Transverse colon (tissue), 4 donors: ENCODE measurements at places on chromosomes 3 and 15.

GRCh38 chr3:38985581-38985980, 66.2 kb downstream of the SCN11A start:
- no peak for DNase-seq

DNA sequence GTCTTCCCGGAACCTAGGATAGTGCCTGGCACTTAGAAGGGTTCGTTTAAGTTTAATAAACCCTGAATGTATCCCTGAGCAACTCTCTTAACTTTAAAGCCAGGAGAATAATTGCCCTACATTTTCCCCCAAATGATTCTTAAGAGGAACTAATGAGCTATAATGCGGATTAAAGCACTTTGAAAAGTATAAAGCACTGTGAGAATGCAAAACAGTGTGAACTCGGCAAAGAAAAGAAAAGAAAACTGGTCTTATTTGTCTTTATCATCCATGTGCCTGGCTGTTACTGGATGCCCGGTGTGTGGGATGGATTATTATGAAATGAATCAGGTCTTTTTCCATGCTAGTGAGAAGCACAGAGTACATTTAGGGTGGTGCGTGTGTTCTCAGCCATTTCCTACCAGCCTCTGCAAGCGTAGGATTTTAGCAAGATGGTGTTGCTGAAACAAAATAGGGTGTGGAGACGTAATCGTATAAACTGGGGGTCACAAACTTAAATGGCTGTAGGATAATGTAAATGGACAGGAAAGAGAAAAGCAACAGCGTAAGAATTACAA, 983 bp downstream of the KBTBD12 start:
- DNase-seq = no peak

DNA sequence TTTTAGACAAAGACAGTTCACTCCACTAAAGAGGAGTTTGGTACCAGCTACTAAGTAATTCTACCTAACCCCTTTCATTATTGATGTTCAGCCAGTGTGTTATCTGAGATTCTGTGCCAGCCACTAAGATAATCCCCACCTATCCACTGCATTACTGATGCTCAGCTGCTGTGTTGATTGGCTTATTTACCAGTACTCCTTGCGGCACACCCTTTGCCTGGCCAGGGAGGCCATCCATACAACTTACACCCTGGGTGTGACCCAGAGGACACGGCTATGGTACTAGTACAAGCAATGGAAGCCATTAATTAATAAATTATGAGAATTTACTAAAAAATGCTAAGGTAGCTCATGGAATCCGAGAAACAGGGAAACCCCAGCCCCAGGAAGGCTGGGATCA, 290.7 kb upstream of the CTNNB1 start:
- no peak for DNase-seq

GRCh38 chr3:119625451-119626153, 27.9 kb downstream of the PLA1A start:
- no peak for DNase-seq

DNA sequence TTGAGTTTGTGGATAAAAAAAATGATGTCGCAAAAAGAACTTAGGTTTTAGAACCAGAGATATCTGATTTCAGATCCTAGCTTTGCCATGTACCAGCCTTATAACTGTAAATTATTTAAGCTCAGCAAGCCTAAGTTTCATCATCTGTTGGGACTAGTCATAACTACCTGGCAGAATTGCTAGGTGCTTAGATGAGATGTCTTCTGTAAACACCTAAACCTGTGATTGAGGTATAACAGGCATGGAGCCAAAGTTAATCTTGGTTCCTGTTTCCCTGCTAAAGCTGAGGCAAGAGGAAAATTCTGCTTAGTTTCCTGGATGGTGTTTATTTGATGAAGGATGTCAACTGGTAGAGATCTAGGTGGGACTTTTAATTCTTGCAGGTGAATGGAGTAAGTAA, 331.3 kb upstream of the RBMS3 start:
- DNase-seq = no peak

DNA sequence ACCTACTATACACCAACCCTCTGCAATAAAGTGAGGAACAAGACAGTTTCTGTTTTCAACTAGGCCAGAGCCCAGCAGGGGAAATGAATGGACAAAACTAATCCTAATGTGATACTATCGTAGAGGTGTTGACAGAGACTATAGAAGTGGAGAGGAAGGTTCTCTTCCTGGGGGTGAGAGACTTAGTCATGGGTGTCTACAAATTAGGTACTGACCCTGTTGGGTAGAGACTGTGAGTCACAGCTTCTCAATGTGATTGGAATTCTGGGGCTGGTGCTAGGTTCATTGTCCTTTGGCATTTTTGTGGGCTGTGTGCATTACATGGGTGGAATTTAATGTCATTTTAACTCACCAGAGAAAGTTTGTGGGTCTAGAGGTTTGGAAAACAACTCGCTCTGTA, 79.3 kb downstream of the ADAMTSL3 start:
- DNase-seq = no peak

- no peak for DNase-seq
Observed at GRCh38 chr3:29156086-29156715, 124.7 kb upstream of the RBMS3 start.

- DNase-seq = no peak
Observed at GRCh38 chr3:121627622-121628021, 33.1 kb downstream of the HCLS1 start.

DNA sequence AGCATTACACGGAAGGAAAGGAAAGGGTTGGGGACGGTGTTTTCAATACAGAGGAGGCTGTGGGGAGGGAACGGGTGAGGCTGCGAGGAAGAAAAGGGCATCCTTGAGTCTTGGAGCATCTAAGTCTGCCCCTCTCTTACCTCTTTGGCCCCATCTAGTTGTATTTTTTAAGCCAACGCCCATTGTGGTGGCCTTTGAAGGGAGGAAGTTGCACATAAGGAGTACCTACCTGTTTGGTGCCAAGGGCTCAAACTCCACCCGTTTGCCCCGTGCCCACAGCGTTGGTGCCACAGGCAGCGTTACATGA, 146.1 kb upstream of the UMPS start:
- DNase-seq = no peak

- DNase-seq = no peak
Observed at GRCh38 chr3:149958171-149958796, 12.4 kb downstream of the PFN2 start.

DNA sequence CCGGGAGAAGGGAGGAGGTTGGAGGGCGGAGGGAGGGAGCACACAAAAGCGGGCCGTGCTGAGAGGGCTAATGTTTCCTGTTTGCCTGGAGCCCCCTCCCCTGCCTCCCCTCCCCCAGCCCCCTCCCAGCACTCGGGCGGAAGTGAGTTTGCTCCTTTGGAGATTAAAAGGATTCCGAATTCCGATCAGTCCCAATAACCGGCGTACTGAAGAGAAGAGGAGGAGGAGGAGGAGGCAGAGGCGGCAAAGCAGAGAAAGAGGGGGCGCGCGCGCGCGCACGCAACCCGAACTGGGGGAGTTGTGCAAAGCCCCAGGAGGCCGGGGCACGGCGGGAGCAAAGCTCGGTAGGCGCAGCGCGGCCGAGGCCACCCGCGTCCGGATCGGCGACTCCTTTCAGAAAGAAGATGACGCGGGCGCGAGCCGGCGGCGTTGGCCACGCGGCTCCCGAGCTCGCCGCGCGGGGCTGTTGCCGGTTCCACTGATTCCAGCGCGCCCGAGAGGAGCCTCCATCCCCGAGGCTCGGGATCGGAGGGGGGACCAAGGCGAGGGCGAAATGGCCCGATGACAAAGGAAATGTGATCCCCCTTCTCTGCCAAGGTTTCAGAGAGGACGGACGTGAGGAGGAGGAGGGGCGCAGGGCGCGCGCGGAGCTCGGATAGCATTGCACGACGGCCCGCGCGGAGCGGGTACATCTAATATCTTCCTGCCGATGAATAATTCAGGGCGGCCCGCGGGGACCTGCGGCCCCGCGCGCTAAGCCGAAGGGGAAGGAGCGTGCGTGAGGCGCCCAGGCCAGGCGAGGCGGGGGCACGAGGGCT, 1.1 kb upstream of the TRIM71 start:
- no peak for DNase-seq

- DNase-seq = no peak
Observed at GRCh38 chr15:87711026-87711425, 545.5 kb downstream of the NTRK3 start.

DNA sequence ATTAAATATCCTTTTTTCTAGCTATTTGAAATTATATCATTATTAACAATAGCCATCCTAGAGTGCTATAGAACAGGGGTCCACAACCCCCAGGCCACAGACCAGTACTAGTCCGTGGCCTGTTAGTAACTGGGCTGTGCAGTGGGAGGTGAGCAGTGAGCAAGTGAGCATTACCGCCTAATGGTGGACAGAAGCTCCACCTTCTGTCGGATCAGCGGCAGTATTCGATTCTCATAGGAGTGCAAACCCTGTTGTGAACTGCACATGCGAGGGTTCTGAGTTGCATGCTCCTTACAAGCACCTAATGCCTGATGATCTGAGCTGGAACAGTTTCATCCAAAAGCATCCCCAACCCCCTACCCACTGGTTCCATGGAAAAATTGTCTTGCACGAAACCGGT, 11.7 kb downstream of the CLDN16 start:
- no peak for DNase-seq

GRCh38 chr15:77689821-77690220, 57.1 kb upstream of the LINGO1 start:
- no peak for DNase-seq

GRCh38 chr3:136728473-136728872, 23.7 kb downstream of the STAG1 start:
- no peak for DNase-seq

DNA sequence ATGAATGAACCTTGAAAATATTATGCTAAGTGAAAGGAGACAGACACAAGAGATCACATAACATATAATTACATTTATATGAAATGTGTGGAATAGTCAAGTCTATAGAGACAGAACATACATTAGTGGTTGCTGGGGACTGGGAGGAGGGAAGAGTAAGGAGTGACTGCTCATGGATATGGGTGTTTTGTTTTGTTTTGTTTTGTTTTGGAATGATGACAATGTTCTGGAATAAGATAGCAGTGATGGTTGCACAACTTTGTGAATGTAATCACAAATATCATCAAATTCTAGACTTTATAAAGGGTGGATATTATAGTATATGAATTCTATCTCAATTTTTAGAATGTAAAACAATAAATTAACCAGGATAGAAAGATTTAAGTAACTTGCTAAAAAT, 57.4 kb upstream of the PHLDB2 start:
- DNase-seq = no peak

GRCh38 chr3:22360164-22360563, 609.2 kb upstream of the ZNF385D start:
- DNase-seq = no peak

- peak; percentile 45 for DNase-seq
Observed at GRCh38 chr3:156725682-156726081, 51.3 kb downstream of the TIPARP start.

GRCh38 chr3:100297784-100298183, 36.8 kb upstream of the NIT2 start:
- no peak for DNase-seq

DNA sequence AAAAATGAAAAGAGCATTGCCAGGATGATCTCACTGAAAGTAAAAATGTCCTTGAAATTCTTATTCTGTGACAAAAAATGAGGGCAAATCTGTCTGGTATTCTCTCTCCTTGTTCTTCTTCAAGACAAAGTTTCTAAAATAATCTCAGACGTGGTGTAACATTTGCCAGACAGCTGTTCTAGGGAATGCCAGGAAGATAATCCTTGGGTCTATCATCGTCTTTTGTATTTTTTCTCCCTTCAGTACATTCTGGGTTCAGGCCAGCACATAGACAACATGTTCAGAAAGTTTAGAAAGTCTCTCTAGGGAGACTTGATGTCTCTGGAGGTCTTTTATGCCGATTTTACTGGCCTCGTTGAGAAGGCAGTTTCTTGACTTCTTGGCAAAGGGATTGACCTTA, 121.2 kb upstream of the HES1 start:
- DNase-seq = no peak

DNA sequence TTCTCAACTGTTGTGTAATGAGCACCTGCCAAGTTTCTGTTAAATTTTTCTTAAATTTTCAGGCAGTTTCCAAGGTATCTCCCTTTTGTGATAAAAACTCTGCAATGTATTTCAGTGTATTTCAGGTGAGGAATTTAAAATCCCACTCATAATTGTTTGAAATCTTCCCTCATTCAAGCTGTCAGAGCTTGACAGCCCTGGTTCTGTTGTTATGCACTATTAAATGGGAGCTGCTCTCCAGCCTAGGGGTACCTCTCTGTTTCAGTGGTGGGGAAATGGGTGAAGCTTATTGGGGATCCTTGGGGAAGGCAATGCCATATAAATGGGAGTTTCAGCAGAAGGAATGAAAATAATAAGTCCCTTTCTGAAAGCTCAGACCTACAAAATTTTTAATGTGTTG, 178.0 kb upstream of the TMCO5A start:
- DNase-seq = no peak

DNA sequence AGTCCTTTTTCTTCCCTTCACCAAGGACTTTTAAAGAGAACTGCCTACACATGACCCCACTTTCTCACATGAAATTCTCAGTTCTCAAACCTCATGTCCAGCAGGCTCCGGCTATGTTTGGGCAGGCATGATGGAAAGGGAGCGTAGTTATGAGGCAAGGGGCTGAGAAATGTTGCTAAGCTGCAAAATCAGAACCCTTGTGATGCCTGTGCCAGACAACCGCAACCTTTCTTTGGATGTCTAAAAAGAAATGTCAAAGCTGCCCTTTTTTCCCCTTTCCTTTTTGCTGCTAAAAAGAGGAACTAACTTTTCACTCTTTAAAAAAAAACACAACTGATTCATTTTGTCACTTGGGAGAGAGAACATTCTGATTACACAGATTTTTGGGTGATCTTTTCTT, 19.2 kb downstream of the GNB4 start:
- no peak for DNase-seq

DNA sequence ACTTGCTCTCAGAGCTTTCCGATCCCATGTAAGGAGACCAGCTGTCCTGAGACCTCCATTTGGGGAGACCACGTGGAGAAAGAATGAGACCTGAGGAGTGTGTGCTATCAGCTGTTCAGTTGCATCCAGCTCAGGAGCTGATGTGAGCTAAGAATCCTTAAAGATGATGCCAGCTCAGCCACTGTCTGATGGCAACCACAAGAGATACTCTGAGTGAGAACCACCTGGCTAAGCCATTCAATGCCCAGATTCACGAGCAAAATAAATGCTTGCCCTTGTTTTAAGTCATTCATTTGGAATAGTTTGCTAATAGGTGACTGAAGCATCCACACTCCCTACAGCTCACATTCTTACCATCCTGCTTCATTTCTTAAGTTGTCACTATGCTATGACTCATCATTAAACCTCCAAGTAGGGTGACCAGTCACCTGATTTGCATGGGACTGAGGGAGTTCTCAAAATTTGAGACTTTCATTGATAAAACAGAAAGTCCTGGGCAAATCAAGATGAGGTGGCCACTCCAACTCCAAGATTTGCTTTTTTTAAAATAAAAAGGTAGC, 56.4 kb downstream of the SPTSSB start:
- no peak for DNase-seq

DNA sequence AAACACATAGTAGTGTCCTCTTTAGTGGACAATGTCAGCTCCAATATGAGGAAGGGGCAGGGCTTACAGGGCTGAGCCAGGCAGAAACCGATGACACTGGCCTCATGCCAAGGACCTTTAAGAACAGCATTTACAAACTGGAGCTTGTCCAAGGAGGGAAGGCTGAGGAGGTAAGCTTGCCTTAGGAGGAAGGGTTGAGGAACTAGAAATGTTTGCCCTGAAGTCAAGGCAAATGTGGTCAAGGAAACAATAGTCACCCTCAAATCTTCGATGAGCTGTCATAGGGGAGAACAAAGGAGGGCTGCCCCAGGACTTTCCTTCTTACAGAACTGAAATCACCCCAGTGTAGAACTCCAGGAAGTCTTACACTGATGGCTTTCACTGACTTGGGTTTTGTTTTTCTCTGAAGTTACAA, 136.4 kb downstream of the LIPC start:
- peak; percentile 59 for DNase-seq
